ENCODE measurements at places on chromosomes 16 and 17.

- peak; percentile 16 for DNase-seq
Observed at GRCh38 chr16:71230122-71230845, at the start of gene HYDIN. Gene HYDIN, minus strand, starts transcription at chr16:71230722. Its CDS starts 43,827 bp downstream, at chr16:71186895.

GRCh38 chr16:82456683-82457082 is 170.1 kb upstream of the CDH13 start:
- DNase-seq = peak; percentile 61

DNA sequence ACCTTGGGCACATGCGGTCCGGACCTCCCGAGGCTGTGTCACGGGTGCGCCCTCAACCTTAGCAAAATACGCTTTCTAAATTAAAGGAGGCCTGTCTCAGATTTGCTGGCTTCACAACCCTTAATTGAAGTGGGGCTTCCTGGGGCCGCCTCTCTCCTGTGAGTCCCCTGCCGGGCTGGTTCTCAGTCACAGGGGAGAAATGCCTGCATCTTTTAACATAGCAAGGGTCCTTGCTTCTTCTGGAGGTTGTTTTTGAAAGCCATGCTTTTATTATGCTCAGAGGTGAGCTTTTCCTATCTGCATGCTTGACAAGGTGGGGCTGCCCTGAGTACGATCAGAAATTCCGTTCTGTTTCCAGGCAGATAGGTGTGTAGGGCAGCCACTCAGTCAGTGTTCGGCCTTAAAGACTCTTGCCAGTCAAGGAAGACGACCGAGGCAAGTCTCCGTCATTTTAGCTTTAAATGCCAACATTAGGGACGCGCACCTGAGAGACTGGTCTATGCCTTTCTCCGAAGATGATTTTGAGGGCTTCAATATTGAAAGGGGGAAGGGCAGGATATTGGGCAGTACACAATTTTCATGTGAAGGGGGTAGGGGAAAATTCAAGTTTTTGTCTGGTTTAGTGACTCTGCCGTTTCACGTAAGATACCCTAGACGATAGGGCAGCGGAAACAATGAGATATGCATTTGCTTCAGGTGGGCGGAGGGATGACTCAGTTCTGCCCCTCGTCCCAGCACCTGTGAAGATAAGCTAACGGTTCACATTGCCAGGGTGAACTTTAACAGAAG is 5.5 kb upstream of the SLC7A5 start:
- DNase-seq = peak; percentile 53

DNA sequence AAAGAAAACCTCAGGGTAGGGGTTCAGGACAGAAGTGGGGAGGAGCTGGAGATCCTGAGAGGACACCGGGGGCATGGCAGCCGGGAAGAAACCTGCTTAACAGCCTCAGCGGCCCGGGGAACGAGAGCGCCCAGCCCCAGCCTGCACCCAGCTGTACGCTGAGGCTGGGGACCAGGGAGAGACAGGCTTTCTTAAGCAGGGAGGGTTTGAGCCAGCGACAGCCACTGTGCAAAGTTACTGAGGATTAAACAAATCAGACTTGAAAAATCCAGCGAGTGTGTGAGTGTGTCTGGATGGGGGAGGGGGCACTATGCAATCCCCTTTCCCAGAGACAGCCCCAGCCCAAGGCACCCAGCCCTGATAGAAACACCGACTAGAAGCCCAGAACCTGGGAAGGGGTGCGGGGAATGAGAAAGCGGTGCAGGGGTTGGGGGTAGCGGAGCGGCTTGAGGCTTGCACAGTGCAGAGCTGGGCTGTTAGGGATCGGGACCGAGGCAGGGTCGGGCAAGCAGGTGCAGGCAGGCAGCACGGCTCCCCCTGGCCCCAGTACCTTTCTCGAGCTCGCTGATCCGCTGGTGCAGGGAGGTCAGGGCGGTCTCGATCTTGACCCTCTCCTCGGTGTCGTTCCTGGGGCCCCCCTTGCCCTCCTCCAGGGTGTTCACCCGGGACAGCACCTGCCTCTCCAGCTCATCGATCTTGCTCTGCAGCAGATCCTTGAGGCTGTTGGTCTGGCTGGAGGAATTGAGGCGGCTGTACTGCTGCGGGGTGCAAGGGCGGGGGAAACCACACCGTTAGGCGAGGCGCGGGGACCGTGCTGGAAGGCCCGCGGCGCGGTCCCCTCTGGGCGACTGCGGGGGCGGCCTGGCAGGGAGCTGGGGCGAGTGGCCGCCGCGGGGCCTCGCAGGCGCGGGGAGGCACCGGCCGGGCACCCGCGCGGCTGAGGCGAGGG is 1.2 kb downstream of the NPTX1 start:
- peak; percentile 54 for DNase-seq

DNA sequence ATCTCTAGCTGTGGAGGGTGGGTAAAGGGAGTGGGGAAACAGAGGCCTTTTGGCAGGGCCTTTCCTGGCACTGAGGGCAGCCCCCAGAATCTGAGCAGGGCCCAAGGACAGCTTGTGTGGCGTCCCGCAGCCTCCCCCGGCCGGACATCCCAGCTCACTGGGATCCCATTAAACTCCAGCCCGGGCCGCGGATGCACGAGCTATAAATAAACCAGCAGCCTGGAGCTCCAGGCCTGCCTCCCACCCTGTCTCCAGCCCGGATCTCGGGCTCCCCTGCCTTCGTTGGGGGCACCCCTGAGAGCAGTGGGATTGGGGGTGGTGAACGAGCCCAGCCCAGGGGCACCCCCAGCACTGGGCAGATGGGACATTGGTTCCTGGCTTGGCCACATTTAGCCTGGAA is 13.8 kb upstream of the AATK start:
- DNase-seq = no peak

DNA sequence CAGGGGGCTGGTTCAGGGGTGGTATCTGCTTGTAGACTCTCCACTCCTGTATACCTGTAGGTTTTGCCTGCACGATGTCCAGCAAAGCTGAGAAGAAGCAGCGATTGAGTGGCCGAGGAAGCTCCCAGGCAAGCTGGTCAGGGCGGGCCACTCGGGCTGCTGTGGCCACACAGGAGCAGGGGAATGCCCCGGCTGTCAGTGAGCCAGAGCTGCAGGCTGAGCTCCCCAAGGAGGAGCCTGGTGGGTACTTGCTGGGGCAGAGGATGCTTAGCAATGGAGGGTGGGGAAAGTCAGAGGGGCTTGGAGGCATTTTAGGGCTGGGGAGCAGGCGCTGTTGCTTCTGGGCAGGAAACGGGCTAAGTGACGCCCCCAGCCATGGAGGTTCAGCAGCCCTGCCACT is 2.1 kb downstream of the DNAH2 start:
- no peak for DNase-seq

DNA sequence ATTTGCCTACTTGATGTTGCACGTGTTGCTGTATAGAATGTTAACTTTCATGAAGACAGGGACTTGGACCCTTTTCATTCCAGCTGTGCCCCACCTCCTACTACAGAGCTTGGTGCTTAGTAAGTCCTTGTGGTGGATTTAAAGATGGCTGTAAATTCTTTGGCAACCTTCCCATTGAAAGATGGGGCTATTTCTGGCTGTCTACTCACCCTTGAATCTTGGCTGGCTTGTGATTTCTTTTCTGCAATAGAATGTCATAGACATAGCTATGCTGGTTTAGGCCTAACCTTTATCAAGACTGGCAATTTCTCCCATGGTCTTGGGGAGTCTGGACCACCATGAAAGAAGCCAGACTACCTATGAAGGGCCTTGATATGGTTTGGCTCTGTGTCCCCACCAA is 59.0 kb downstream of the ACSM2A start:
- DNase-seq = no peak

DNA sequence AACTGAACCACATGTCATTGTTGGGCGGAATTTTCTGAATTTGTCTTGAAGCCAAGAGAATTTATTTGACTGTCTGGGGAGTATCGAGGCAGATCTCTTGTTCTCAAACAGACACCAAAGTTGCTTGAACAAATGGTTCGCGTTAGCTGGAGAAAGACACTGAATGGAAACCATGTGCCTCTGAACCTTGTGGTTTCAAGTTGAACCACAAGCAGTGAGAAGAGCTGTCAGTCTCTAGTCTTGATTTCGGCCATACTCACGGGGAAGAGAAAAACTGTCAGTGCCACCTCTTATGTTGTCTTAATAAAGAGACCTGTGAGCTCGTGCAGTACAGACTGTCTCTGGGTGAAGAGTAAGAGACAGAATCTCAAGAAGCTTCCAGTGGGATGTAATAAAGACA is 886.5 kb upstream of the SOX9 start:
- no peak for DNase-seq

DNA sequence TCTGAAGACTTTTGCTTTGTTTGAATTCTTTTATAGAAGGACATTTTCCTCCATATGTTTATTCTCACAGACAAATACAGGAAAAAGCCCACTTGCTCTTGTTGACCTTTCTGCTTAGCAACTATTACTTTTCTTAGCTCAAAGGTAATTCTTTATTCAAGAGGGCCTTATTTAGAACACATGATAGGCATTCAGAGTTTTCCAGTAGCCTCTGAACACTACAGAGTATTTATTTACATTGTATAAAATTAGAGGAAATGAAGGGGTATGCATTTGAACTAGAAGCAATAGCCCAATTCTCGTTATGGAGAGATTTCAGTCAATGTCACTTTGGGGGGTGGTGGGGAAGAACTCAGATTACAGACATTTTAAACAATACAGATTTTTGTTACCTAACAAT is 581.7 kb downstream of the KCNJ2 start:
- no peak for DNase-seq

Measured in GM13977 (cell line).